GM23338 (cell line): ENCODE measurements at places on chromosomes 11 and 22. TPM values are rescaled to one million over a fixed set of nuclear protein-coding genes. Genes with fewer than 3 reads are reported as not detected.

Gene FANCF
- 17.0 and 18.8 TPM in 2 replicates for polyA plus RNA-seq

Gene DEUP1
- 1.7 and 2.1 TPM in 2 replicates for polyA plus RNA-seq

Gene TUB
- polyA plus RNA-seq: 5.0 and 5.5 TPM in 2 replicates

Gene ZNF280B
- 5.3 and 5.5 TPM in 2 replicates for polyA plus RNA-seq

GRCh38 chr22:49785841-49786471 lies 41.7 kb downstream of the BRD1 start:
- H3K36me3 ChIP-seq: no peaks in the 10 kb centered on the region
- H3K4me1 ChIP-seq: no peaks in the 10 kb centered on the region
- no peak overlapping the region for H3K4me3 ChIP-seq
- no peaks in the 10 kb centered on the region for H3K27me3 ChIP-seq

- no peaks in the 10 kb centered on the region for H3K36me3 ChIP-seq
- peaks cover 4% of the 10 kb centered on the region; the same call in 1 of the 2 replicates for H3K4me1 ChIP-seq
- DNase-seq: no peak
- no peak overlapping the region for H3K27ac ChIP-seq
- no peaks in the 10 kb centered on the region for H3K27me3 ChIP-seq
Measured at GRCh38 chr22:37497062-37497599, 10.9 kb upstream of the MFNG start.

GRCh38 chr22:39937906-39938305 lies 22.3 kb upstream of the TMA7B start:
- H3K4me3 ChIP-seq: no peak overlapping the region
- peaks cover 48% of the 10 kb centered on the region for H3K4me1 ChIP-seq
- no peak for DNase-seq
- no peak overlapping the region for H3K27ac ChIP-seq
- no peaks in the 10 kb centered on the region for H3K36me3 ChIP-seq

DNA sequence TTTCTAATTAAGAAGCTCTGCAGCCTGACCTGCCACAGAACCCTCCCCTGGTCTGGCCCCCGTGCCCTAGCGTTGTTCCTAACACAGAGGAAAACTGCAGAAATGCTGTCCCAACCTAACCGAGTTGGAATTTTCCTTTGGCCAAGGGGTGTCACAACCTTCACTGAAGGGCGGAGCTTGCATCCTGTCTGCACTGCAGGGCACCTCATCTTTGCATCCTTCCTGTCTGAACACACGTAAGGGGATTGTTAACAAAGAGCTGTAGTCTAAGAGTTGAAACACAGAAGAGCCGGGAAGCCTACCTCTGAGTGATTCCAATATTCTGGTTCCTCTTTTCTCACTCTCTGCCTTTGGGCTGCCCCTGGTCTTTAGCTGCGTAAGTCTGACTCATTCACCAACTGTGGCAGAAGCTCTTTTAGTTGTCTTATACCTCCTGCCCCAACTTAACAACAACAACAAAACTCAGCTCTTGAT lies 1.6 kb downstream of the DIXDC1 start:
- no peaks in the 10 kb centered on the region for H3K36me3 ChIP-seq
- peak overlapping the region; percentile 83 for H3K4me3 ChIP-seq
- H3K27ac ChIP-seq: peak overlapping the region; percentile 61; the same call in 1 of the 2 replicates
- peak; percentile 79 for DNase-seq
- no peaks in the 10 kb centered on the region for H3K27me3 ChIP-seq
